Right hindlimb (tissue), 1 donor: ENCODE measurements at places on chromosomes 3 and 15.
A peak's percentile ranks its signal among the peaks of the same experiment; 100 is the strongest.

- DNase-seq, result peak; percentile 38
These were observed 25.8 kb downstream of the LRTM1 start for GRCh38 chr3:54901906-54902685.

GRCh38 chr3:169865176-169865767 is 4.5 kb downstream of the LRRC31 start:
- no peak for DNase-seq

DNA sequence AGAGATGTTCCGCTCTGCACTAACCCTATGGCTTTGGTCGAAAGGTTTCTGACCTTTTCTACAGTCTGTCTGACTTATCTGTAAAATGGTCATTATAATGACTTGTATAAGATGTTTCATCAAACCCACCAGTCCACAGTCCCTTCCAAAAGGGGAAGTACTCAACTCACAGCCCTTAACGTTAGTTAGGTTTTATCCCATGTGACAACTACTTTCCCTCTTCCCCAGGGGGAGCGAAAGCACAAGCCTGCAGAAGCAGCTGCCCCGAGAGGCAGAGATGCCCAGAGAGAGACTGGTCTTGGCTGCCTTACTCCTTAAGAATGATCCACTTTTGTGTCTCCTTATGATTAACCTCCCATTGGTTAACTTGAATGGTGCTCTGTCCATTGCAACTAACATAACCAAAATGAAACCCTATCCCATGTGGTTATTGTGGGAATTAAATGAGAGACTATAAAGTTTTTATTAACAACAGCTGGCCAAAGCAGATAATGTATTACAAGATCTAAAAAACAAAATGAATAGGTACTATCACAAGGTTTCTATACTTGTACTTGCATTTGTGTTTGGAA is 6.4 kb downstream of the ASTE1 start:
- no peak for DNase-seq

GRCh38 chr3:48305396-48305795 is 28.1 kb downstream of the SPINK8 start:
- DNase-seq, result no peak

- no peak for DNase-seq
These were observed 494.8 kb downstream of the FOXP1 start for GRCh38 chr3:71088742-71089141.

DNA sequence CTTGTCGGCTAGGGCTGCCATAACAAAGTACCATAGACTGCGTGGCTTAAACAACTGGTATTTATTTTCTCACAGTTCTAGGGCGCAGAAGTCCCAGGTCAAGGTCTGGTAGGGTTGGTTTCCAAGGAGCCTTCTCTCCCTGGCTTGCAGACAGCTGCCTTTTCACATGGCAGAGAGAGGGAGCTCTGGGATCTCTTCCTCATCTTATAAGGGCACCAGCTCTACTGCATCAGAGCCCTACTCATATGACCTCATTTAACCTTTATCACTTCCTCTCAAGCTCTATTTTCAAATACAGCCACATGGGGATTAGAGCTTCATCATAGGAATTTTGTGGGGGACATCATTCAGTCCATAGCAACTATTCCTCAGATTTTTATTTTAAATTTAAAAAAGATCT is 17.6 kb upstream of the PAQR9 start:
- DNase-seq, result no peak

- DNase-seq, result no peak
These were observed 41.8 kb upstream of the CCNL1 start for GRCh38 chr3:157201648-157202278.

DNA sequence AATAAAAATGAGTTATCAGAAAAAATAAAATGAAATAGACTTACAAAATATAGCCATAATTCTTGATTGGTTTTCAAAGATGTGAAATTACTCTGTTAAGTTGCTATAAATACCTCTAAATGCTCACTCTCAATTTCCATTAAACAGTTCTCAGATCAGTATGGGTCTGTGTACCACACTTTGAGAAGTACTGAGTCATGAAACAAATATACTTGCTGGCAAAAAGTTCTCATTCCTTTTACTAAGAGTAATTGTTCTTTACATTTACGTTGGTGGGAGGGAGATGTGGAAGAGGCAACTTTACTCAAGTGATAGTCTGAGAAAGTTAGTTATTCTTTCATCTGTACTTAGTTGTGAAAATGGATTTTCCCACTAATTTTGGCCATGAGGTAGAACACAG is 96.3 kb downstream of the ZNF385D start:
- DNase-seq, result no peak
